ENCODE measurements at places on chromosomes 4 and X. TPM values are rescaled to one million over a fixed set of nuclear protein-coding genes. Genes with fewer than 3 reads are reported as not detected.
A peak's percentile ranks its signal among the peaks of the same experiment; 100 is the strongest.

The CABS1 gene
- total RNA-seq = not detected

The SOD3 gene
- total RNA-seq = not detected

The WWC2 gene
- total RNA-seq = 23.7 TPM

The MAOB gene
- not detected for total RNA-seq

DNA sequence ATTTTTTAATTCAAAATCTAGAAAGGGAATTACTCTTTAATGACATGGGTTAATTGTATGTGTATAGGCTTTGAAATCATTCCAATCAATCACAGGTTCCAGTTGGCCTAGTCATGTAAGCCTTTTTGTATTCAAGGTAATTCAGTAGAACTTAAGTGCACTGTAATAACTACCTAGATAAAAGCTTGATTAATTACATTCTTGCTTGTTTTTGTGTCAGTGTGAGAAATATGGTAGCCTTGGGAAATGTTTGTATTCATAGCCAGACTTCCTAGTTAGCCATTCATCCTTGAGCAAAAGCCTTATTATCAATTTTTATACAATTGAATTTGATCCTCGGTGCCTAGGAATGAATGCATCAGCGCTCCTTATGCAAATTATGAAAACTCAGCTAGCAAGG, 33.5 kb downstream of the TKTL2 start:
- H3K27me3 ChIP-seq = no peaks in the 10 kb centered on the region
- H3K27ac ChIP-seq = no peak overlapping the region
- H3K4me1 ChIP-seq = no peaks in the 10 kb centered on the region
- H3K4me3 ChIP-seq = no peak overlapping the region
- no peak for DNase-seq

GRCh38 chr4:57102050-57102624, 8.0 kb downstream of the IGFBP7 start:
- H3K4me1 ChIP-seq = peaks cover 40% of the 10 kb centered on the region
- H3K27me3 ChIP-seq = no peaks in the 10 kb centered on the region
- peak; percentile 66 for DNase-seq
- no peaks in the 10 kb centered on the region for H3K36me3 ChIP-seq
- H3K4me3 ChIP-seq = no peak overlapping the region

GRCh38 chr4:95835672-95836071, 4.2 kb upstream of the PDHA2 start:
- H3K4me3 ChIP-seq = no peak overlapping the region
- H3K4me1 ChIP-seq = no peaks in the 10 kb centered on the region
- no peaks in the 10 kb centered on the region for H3K36me3 ChIP-seq
- peak; percentile 26 for DNase-seq
- H3K27me3 ChIP-seq = no peaks in the 10 kb centered on the region

DNA sequence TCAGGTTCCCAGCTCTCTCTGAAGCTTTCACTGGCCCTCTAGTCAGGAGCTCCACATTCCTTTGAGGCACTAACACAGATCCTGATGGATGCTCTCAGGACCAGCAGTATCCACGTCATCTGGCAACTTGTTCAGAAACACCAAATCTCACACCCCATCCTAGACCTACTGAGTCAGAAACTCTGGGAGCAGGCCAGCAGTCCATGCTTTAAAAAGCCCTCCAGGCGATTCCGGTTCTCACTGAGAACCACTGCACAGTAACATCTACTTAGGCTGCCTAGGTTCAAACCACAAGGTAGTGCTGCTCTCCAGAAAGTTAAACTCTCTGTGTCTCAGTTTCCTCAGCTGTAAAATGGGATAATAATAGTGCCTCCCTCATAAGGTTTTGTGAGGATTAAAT, 55.3 kb downstream of the CCDC158 start:
- H3K4me1 ChIP-seq = peaks cover 4% of the 10 kb centered on the region
- H3K27me3 ChIP-seq = no peaks in the 10 kb centered on the region
- H3K27ac ChIP-seq = no peak overlapping the region

All from SJCRH30 (cell line).